ENCODE measurements at places on chromosomes 7 and 10.

DNA sequence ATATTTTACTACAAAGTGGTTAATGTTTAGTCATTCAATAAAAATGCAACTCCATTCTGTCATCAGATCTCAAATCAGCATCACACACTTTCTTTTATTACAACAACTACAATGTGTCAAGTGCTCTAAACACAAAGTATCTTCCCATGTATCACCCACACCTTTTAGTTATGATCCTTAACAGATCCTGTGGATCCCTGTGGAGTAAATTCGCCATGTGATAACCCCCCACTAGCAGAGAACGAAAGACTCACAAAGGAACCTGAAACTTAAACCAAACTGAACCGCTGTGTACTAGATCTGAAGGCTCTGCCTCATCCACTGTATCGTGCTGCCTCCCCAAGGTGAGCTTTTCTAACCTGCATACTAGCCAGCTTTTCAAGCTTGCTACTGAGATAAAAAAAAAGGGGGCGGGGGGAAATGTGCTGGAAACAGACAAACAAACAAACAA is 1.7 kb downstream of the DPY19L1 start:
- DNase-seq, result peak; percentile 46

GRCh38 chr7:88462799-88463198 is 156.1 kb upstream of the STEAP4 start:
- no peak for DNase-seq

GRCh38 chr10:26407406-26407969 is 30.7 kb upstream of the APBB1IP start:
- no peak for DNase-seq

GRCh38 chr7:11300241-11300640 is 326.6 kb downstream of the PHF14 start:
- DNase-seq, result no peak

DNA sequence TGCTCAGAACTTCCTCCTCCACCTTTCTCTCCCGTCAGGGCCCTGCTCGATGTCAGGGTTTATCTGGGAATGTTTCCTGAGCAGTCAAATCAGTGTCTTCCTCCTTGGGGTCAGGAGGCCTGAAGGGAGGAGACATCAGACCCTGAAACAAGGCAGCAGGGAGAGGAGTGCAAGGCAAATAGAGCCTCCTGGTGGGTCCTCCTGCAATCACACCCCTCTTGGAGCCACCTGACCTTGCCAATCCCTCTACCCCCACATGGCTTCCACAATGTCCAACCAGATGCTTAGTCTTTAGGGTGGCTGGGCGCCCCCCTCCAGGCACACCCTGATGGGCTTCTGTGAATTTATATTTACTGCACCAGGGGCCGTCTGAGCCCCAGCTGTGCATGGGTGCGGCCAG is 12.2 kb downstream of the GPR26 start:
- DNase-seq, result no peak

DNA sequence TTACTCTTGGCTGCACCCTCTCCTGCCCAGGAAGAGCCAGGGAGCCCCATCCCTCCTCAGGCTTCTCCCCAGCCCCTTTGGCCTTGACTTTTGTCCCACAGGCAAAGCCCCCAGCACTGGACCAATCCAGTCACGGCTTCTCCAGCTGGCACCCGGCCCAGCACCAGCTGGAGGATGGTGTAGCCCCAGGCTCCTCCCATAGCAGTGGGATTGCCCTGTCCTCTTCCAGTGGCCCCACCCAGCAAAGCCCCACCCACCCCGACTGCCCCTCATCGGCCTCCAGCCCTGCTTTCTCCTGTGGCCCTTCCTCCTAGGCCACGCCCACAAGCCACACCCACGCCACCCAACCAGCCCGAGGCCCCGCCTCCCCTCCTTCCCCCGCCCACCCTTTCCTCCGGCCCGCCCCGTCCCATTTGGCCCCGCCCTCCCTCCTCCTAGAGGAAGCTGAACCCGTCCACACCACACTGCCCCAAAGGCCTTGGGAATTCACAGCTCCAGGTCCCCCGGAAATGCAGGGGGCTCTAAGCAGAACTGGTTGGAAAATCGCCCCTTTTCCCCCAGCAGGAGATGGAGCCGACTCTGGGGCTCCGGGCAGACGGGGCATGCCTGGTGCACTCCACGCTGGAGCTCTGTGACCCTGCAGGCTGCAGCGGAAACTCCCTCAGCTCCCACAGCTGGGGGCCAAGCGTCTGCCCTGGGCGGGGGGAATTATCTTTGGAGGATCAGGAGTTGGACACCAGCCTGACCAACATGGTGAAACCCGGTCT is 25.2 kb downstream of the GET4 start:
- peak; percentile 45 for DNase-seq

DNA sequence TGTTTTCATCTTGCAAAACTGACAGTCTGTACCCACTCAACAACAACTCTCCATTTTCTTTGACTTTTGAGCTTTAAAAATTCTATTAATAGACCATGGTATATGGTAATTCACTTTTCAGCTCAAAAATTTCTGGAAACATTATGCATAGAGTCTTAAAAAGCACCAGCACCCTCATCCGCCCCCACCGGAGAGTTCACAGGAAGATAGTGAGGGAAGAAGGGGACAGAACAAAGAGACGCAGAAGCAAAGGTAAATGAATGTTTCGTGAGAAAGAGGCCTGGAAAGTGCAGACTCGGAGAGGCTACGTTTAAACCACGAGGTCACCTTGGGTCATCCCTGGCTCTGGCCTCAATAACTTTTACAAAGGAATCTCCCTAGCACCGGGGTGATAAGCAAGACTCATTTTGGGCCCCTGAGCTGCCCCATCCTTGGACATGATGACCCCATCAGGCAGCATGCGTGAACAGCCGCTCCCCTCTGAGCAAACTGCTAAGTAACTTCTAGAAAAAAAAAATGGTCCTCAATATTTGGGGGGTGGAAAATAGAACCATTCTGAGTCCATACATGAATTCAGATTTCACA is 96.3 kb downstream of the CPXM2 start:
- no peak for DNase-seq

Measured in activated CD4-positive, alpha-beta T cell treated with anti-CD3 and anti-CD28 coated beads, Interleukin-2, Interleukin-4, amounts not matched to agents 100 ng/mL and 50 ng/mL, durations not matched to agents 16 hours and 8 hours (primary cell).